ENCODE measurements at places on chromosomes 16 and 17.

- DNase-seq, result no peak
Measured at GRCh38 chr17:72613396-72613795, 479.1 kb downstream of the SLC39A11 start.

GRCh38 chr17:31541559-31541958, 150.1 kb downstream of the RAB11FIP4 start:
- DNase-seq, result no peak

GRCh38 chr16:27107185-27107592, 40.5 kb downstream of the C16orf82 start:
- no peak for DNase-seq

GRCh38 chr17:29151567-29151966, 28.6 kb downstream of the MYO18A start:
- no peak for DNase-seq

DNA sequence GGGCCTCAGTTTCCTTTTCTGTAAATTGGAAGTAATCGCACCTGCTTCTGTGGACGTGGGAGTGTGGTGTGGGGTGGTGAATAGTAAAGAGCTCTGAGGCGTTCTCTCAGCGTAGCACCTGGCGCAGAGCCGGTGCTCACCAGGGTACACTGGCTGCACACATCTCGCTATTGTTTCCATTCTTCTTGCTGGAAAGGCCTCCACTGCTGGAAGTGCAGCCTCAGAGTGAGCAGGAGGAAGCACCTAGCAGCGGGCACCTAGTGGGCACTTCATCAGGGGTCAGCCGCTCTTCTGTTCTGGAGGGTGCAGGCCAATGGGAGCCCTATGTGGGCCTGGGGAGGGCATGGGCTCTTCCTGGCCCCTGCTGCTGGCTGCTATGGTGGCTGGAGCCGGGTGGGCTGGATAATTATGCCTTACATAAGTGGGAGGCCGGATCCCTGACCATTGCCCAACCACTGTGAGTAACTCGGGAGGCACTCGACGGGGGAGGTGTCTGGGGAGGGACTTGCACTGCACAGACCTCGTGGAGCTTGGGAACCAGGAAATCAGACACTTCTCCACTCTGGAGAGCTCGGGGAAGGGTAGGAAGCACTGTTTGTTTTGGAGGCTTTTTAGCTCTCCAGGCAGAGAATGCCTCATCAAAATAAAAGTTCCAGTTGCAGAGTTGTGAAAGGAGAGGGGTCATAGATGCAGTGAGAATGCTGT, 1.7 kb downstream of the MAP2K3 start:
- no peak for DNase-seq

- no peak for DNase-seq
Measured at GRCh38 chr16:52470585-52470984, 76.4 kb downstream of the TOX3 start.

DNA sequence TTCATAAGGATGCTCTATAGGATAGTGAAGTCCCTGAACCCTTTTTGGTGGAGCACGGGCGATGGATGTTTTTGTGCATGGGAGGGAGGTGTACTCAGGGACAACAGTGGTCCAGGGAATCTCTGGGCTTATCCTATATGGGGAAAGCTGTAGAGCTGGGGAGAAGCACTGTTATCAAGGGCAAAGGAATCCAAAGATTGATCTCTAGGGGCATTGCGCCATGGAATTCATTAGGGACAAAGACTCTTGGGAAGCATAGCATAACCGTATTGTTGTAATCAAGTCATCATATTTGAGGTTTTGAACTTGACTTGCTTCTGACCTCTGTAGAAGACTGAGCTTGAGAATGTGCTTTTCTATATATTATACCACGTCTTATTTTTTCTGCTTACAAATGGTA, 172.9 kb upstream of the ZFHX3 start:
- no peak for DNase-seq

GRCh38 chr16:19291475-19291874, 5.9 kb downstream of the CLEC19A start:
- DNase-seq, result no peak
